T-cell (primary cell): ENCODE measurements at places on chromosomes 11 and 22.

DNA sequence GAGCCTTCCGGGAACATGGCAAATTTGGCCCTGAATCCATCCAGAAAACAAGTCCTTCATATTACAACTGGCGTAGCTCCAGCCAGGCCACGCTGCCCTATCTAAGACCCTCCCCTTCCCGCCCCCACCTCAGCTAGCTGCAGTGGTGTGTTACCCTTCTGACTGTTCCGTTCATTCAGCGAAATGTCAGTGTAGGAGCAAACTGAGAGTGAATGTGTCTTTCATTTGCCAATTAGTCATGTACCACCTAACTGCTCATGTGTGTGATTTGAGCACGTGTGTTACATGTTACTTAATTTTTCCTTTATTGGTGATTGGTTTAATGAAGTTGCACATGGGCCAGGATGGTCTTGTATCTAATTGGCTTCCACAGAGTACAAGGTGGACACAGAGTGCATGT, 34.8 kb upstream of the POU2AF1 start:
- no peak for DNase-seq

- no peak for DNase-seq
These were observed 89.2 kb downstream of the GALNT18 start for GRCh38 chr11:11532574-11532973.

DNA sequence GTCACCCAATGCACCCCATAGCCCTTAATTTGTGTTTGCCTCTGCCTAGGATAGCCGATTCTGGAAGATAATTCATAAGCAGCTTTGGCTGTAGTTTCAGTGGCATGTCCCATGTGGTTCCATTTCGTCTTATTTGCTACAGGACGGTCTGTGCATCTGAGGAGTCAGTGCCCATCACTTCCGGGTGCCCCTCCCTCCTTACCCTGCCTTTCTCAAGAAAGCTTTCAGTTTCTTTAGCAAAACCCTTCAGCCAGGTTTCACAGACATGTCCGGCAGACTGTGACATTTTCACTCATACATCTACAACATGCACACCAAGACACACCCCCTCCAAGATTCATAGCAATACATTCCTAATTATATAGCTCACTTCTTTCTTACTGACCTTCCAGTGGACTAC, 14.3 kb downstream of the TP53AIP1 start:
- DNase-seq = no peak

DNA sequence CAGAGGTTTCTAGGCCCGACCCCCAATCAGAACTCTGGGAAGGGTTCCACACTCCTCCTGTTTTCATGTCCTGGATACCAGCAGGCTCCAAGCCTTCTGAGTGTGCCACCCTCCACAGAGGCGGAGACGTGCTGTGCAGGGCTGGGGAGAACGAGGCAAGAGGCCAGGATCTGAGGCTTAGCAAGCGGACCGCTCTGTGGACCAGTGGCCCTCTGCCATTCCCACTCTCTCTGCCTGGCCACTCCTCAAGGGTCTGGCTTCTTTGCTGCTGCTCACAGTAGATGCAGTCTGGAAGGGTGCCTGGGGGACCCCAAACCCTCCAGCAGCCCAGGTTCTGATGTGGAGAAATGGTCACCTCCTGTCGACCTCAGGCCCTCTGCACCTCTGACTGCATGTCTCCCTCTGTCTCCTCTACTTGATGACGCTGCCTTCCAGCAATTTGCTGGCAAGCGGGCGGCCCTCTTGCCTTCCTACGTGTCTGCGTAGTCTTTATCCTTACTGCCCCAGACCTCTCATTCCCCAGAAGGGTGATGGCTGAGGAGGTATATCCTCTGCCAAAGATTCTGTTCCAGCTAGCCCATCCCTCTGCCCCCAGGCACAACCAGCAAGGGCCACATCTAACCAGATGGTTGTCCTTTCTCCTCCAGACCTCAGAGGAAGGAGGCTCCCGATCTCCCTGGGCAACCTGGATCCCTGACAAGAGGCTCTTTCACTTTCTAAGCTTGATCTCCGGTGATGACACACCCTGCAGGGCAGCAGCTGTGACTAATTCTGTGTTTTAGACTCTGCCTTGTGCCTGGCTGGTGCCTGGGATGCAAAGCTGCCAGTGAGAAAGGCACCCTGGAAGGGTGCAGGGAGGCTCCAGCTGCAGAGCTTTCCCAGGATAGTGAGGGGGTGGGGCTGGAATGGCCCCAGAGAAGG, 87.3 kb downstream of the NAT10 start:
- DNase-seq = no peak

GRCh38 chr22:28375761-28376534, 303.7 kb downstream of the TTC28 start:
- no peak for DNase-seq

DNA sequence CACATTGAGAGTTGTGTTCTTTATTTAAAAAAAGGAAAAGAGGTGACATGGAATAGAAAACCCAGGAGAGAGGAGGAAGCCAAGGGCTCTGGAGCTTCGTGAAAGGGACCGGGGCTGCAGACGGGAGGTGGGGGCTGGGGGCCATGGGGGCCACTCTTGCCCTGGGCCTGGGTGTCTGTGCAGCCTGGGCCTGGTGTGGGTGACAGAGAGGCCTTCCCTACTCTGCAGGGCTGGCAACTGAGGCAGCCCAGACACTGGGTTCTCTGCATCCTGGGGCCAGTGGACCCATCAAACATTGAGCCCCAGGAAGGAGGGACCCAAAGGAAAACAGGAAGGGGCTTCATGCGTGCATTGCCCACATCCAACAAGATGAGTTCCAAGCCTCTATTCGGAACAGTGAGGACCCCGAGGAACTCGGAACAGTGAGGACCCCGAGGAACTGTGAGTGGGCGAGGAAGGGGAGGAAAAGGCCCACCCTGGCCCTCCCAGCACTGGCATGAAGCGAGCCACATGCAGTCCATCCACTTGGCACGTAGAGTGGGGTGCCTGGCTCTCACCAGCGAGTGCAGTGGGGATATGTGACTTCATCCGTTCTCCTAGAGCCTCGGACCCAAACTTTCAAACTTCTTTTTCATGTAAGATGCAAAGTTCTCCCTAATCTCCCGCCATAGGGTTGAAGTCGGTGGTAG, 1121.6 kb downstream of the BRD1 start:
- DNase-seq = no peak

- no peak for DNase-seq
These were observed 13.5 kb downstream of the CCDC81 start for GRCh38 chr11:86388198-86388597.

- DNase-seq = no peak
These were observed 22.0 kb downstream of the PIH1D2 start for GRCh38 chr11:112051768-112052167.

GRCh38 chr11:30329150-30329940, 6.4 kb downstream of the ARL14EP start:
- no peak for DNase-seq

DNA sequence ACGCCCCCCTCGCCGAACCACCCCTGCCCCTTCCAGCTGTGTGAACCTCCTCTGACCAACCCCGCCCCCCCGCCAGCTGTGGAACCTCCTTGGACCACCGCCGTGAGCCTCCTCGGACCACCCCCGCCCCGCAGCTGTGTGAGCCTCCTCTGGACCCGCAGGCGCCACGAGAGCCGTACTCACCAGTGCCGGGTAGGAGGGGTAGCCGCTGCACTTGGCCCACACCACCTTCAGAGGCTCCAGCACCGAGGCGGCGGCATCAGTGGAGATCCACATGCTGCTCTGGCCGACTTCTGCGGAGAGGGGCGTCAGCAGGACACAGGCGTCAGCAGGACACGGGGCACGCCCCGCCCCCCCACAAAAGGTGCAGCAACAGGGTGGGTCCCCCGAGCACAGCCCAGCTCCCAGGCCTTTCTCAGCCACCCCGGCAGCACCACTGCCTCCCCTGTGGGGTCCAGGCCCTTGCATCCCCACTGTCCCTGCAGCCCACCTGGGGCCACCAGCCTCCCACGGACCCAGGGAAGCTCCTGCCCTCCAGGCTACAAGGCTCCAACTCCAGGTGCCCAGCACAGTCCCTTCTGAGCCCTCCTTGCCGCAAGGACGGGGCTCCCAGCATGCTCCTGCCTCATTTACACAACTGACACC, 51.7 kb downstream of the BRD1 start:
- DNase-seq = no peak

DNA sequence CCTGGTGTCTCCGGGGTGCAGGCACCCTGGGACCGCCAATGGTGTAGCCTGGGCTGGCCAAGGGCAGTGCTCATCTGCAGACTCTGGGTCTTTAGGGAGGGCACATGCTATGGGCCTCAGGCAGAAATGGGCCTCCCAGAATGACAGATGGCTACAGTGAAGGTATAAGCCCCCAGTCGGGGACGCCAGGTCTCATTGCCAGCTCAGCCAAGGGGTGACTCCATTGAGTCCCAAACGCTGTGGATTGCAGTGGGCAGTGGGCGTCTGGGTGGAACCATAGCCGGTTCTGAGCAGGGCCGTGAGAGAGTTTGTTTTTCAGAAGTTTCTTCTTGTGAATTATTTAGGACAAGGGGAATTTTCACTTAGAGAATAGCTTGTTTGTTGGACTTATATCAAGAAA, 516.9 kb downstream of the TBC1D22A start:
- no peak for DNase-seq

DNA sequence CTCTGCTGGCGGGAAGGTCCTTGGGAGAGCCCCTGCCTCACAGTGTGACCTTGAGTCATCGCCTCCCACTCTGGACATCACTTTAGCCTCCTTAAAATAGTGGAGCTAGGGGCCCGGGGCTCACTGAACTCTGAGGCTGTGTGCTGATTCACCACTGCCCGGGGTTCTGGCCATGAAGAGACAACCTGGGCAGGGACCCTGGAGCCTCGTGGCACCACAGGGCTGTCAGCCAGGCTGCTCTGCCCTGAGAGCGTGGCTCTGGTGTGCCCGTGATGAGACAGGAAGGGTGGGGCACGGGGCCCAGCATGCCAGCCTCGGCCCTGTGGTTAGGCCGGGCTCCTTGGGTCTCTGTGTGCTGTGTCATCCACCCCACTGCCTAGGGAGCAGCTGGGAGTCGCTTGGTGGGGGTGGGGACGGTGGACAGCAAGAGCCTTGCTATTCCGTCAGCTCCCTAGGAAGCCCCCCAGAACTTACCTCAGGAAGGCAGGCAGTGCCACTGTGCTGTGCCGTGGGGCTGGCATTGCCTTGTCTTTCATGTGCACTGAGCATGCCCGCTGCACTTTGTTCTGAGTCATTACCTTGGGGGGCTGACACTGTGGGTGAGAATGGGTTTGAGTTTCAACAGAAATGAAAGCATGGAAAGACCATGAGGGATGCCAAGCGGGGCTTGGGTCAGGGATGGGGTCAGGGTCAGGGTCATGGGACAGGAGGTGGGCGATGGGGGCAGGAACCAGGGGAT, 31.7 kb downstream of the TPCN2 start:
- no peak for DNase-seq

GRCh38 chr11:72745511-72745910, 6.7 kb downstream of the ARAP1 start:
- no peak for DNase-seq

DNA sequence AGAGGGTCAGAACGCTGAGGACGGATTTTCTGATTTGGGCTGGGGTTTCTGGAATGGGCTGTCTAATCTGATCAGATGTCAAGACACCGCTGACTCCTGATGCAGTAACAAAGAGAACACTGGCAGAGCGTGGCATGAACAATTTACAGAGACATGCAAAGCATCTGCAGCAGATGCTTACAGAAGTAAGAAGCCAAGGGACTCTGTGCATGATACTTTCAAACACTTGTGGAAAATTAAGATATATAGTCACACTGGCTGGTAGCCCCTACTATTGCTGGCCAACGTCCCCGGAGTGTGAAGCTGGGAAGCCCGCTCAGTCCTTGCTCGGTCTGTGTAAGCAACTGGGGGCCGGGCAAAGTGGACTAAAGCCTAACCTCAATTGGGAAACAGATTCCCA, 903.7 kb downstream of the BRD1 start:
- no peak for DNase-seq

DNA sequence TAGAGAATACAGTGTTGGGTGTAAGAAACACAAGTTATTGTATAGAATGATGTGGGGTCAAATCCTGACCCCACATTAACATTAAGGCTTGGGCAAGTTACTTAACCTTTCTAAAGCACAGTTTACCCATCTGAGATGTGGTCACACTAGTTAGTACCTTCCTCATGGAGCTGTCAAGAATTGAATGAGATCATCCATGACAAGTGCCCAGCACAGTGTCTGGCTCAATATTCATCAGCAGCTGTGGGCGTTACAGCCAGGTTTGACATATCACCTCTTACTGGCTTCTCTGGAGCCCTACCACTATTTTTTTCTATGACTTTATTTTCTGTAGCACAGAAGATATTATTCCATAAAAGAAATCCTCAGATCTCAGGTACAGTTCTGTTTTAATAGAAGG, 57.2 kb downstream of the SC5D start:
- DNase-seq = no peak

DNA sequence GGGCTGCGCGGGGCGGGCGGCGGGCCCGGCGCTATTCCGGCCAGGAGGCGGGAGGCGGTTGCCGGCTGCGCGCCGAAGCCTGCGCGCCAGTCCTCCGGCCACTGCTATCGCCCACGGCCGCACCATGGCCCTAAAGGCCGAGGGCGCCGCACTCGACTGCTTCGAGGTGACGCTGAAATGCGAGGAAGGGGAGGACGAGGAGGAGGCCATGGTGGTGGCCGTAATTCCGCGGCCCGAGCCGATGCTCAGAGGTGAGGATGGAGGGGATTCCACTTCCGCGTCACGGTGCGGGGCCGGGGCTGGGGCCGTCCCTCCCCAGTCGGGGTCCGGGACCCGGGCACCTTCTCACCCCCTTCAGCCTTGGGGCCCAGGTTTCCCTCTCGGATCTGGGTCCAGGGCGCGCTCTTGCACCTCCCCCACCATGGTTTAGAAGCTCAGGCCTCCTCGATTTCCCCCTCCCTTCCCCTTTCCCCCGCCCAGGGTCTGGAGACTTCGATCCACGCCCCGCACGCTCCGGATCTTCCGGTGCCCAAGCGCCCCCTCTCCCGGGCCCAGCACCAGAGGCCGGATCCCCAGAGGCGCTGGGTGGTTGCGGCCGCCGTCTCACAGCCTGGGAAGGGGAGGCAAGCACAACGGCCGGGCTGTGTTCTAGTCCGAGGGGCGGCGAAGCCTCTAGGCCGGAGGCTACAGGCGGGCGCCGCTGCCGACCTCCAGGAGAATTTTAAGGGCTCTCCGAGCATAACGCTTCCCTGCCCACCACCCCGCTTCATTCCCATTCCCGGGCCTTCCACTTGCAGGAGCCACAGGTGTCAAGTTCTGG, 517 bp downstream of the SPINDOC start:
- DNase-seq = no peak

- no peak for DNase-seq
These were observed 132.6 kb downstream of the TBC1D22A start for GRCh38 chr22:46894851-46895640.

DNA sequence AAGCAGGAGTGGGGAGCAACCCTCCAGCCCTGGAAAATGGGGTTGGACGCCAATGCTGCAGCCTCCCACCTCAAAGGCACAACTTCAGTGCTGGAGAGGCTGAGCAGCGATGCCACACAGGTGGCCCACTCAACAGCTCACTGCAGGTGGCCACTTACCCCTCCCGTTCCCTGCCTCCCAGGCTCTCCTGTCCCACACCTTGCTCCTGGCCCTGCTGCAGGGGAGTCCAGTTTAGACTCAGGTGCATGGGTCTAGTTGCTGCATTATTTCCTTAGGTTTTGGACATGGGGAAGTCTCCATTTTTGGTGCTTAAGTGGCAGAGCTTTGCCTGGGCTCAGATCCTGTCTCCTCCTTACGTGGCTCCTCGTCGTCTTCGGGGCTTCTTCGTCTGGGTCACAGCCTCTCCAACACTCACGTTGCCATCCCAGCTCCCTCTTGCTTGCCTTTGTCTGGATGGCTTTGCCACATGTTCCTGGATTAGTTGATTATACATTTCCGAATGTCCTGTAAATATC, 898.3 kb downstream of the BRD1 start:
- DNase-seq = no peak
